Ascending aorta (tissue), 2 donors: ENCODE measurements at places on chromosomes 3 and 15.

DNA sequence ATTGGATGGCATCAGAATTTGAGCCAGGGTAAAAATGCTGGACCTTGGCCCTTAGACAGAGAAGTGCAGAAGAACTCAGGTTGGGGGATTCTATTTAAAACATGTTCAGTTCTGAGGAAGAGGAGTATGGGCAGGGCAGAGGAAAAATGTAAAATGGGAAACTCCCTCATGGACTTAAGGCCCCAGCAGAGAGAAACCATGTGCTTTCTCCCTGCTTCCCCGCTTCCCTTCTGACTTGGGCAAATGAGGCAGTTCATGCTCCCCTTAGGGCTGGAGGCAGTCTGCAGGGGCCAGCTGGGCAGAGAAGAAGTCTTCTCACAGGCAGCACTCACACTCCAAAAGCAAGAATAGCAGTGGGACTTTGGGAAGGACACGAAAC lies 9.9 kb upstream of the NUDT16 start:
- no peak for DNase-seq

GRCh38 chr15:56744701-56745683 lies 11.7 kb upstream of the ZNF280D start:
- DNase-seq: no peak

- no peak for DNase-seq
Measured at GRCh38 chr15:77836121-77836692, 203.5 kb upstream of the LINGO1 start.

DNA sequence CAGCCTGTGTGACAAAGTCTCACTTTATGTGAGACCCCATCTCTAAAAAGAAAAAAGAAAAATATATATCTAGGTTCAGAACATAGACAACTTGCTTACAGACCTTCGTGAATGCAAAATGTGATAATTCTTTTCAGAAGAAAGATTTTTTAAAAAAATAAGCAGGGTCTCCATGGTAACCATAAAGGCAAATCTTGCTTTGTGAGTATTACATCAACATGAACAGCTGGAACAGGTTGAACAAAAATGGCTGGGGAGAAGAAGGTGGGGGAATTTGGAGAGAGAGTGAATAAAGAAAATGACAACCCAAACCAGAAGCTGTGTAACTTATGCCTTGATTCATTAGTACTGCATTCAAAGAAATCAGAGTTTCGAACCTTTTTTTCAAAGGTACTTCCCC lies 125.2 kb upstream of the RAP2B start:
- DNase-seq: no peak

- DNase-seq: no peak
Measured at GRCh38 chr15:100786139-100786531, 93.5 kb upstream of the ALDH1A3 start.

- DNase-seq: no peak
Measured at GRCh38 chr3:141366285-141367037, 1.8 kb upstream of the ZBTB38 start.

DNA sequence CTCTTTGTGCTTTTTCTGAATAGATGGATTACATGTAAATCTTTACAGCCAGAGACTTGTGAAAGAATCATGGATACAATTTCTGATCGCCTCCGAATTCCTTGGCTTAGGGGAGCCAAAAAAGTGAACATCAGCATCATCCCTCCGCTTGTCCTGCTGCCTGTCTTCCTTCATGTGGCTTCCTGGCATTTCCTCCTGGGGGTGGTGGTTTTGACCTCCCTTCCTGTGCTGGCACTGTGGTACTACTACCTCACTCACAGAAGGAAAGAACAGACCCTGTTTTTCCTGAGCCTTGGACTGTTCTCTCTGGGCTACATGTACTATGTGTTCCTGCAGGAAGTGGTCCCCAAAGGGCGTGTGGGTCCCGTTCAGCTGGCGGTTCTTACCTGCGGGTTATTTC lies 5.9 kb downstream of the ZDHHC23 start:
- no peak for DNase-seq

DNA sequence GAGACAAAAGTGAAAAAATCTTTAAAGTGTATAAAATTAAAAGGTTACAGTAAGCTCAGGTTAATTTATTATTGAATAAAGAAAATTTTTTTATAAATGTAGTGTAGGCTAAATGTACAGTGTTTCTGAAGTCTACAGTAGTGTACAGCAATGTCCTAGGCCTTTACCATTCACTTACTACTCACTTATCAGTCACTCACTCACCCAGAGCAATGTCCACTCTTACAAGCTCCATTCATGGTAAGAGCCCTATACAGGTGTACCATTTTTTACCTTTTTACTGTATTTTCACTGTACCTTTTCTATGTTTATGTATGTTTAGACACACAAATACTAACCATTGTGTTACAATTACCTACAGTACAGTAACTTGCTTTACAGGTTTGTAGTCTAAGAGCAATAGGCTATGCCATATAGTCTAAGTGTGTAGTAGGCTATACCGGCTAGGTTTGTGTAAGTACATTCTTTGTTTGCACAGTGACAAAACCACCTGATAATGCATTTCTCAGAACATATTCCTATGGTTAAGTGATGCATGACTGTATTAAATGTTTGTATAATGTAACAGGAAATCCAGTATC lies 38.1 kb upstream of the NECTIN3 start:
- DNase-seq: no peak

GRCh38 chr3:67377299-67377698 lies 277.1 kb downstream of the SUCLG2 start:
- no peak for DNase-seq

- no peak for DNase-seq
Measured at GRCh38 chr3:195587406-195587805, 3.7 kb upstream of the APOD start.

DNA sequence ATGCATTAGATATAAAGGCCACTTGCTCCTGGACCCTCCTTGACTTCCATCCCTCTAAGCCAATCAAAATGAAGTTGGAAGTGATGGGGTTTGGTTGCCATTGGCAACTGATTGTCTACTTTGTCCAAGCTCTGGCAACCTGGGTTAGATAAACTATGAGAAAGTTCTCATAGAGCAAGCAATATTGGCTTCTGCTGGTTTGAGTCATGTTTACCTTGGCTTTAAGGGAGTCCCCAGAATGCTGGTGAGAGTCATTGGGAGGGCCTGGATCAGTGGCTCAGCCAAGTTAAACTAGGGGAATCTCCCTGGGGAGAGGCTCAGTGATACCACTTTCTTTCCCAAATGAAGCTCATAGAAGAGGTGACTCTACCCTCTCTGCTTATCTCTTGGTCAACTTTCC lies 176.3 kb upstream of the ROPN1 start:
- no peak for DNase-seq

- DNase-seq: no peak
Measured at GRCh38 chr15:60376677-60377095, 21.1 kb downstream of the ANXA2 start.

DNA sequence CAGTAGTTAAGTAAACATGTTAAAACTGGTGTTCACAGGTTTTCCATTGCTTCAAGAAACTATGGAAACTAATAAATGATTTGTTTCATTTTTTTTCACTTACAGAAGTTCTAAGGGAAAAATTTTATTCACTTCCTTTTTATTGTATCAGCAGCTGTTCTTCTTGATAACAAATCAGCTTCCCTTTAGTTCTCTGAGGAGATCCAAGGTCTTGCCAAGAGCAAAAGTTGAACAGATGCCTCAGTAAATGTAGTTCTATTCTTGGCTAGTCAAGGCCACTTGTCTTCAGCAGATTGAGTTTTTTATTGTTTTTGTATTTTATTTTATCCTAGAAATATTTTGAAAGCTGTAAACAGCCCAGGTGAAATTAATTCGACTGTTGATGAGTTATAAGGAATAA lies 41.8 kb downstream of the KCNH8 start:
- no peak for DNase-seq

GRCh38 chr3:111971533-111972130 lies 7.2 kb upstream of the ABHD10 start:
- no peak for DNase-seq

DNA sequence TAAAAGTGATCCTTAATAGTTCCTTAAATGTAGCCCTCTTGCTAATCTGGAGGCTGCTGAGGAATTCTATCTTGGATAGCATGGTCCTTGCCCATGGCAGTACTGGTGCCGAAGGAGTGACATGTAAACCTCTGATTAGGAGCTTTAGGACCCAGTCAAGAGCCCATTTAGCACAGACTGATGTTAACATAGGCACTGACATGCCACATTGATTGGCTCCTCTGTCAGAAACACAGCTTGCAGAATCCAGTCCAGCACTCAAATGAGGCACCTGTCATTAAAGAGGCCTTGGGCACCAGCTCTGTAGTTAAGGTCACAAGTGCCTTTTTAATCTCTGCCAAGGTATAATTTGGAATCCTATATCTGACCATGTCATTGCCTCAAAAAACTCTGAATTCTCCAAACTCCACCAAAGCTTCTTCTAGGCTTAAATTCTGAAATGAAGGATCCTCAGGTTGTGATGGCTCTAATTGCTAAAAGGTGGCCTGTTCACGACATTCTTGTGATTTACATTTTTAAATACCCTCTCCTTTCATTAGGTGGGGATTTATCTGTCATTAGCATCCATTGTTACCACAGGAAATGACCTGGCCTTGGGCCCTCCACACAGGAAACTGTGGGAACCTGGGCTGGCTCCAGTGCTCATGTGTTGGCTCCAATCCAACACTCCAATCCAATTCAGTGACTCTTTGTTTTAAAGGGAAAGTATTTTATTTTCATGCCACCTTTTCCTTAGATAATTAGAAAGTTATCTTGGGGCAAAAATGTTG lies 57.3 kb upstream of the RNF7 start:
- no peak for DNase-seq

- DNase-seq: no peak
Measured at GRCh38 chr3:170180079-170180907, 1.2 kb downstream of the PHC3 start.

DNA sequence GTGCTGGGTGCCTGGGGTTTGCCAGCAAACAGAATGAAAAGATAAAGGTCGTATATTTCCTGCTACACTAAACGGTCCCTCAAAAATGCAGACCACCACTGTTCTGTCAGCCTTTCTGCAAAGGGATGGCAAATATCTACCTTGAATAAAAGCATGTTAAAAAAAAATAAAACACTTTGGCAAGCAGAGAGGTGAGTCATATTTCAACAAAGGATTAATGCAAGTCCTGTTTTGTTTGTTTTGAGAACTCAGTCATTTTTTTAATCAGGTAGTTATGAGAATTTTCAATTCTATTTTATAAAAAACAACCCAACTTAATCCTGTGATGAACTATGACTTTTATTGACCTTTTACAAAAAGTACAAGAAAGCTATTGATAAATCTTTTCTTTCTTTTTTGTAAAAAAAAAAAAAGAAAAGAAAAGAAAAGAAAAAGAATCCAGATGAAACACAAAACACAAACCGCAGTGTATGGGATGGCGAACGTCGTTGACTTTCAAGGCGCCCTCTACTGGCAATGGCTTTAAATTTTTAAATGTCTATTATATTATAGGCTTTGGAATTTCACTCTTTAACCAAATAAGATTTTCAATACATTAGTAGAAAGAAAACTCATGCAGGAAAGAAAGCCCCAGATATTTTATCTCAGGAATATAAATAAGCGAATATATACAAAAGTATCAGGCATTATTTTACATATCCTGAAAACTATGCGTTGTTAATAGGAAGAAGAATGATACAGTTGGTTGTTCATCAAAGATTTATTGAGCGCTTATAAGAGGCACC lies 87.8 kb downstream of the NCEH1 start:
- no peak for DNase-seq

- DNase-seq: no peak
Measured at GRCh38 chr3:194040516-194041273, 95.3 kb upstream of the HES1 start.

DNA sequence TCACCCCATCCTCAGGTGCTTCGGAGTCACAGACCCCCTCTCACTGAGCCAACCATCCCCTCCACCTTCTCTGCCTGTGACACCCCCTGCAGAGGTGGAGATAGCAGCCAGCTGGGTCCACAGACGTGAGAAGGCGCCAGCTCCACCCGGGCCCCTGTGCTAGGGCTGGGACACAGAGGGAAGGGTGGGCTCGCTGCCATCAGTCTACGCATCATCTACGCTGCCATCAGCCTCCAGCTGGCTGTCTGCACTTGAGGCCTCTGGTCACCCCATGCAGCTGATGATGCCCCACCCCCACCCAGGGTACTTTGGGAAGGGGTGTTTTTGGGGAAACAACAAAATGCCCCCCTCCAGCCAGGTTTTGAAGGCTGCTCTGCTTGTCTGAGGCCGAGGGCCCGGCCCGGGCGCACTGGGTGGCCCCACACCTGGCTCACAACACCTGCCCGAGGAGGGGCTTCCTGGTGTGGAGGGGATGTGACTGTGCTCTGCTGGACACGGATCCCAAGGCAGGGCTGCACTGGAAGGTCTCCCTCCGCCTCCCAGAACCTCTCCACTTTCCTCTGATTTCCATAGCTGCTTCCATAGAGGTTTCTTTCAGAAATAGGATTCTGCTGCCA lies 163.4 kb upstream of the IQSEC1 start:
- no peak for DNase-seq

GRCh38 chr3:130654921-130655320 lies 91.7 kb downstream of the PIK3R4 start:
- no peak for DNase-seq

DNA sequence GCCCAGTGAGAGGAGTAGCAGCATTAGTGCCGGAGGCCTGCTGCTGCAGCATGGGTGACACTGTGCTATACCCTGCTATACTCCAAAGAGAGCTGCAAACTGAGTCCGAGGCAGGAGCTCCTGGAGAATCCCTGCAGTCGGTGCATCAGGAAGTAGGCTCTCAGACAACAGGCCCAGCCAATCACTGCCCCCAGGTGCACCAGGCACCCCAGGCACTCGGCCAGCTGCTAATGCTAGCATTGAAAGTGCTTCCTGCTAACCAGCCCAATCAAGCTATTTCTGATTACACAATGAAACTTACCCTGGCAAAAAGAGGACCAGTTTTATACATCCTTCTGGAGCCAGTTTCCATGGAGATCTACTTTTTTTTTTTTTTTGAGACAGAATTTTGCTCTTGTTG lies 45.6 kb upstream of the IREB2 start:
- no peak for DNase-seq

- no peak for DNase-seq
Measured at GRCh38 chr3:61172684-61173083, 78.6 kb downstream of the FHIT start.

DNA sequence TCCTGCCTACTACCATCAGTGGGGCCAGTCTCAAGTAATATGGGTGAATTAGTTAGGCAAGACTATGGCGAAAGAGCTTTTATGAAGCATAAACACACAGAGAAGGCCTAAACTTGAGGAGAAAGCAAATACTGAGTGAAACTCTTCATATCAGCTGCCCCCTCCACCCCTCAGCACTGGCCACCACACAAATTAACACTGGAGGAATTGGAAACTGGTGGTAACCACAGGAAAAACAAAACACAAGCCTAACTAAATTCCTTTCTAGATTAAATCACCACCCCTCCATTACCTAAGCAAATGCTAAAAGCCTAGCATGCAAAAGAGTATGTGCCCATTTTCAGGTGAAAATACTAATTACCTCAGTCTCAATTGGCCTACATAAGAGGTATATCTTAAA lies 774.7 kb upstream of the NECTIN3 start:
- no peak for DNase-seq

- DNase-seq: no peak
Measured at GRCh38 chr3:109853077-109853731, 515.9 kb upstream of the DPPA4 start.

DNA sequence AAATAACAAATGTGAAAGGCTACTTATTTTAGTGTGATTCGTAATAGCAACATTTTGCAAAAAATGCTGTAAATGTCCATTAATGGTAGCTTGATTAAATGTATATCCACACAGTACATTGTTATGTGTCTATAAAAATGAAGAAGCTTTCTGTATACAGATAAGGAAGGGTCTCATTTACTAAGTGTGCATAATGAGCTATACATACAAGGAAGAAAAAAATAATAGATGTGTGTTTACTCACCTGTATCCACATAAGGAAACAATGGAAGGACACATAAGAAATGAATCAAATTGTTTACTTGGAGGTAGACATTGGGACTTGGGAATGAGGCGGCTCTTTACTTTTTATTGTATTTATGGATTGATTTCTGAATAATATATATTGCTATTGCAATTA lies 34.9 kb downstream of the MED12L start:
- DNase-seq: no peak
